ENCODE measurements at places on chromosomes 3 and 15.

GRCh38 chr3:54874816-54875556, 52.9 kb downstream of the LRTM1 start:
- no peak for DNase-seq

DNA sequence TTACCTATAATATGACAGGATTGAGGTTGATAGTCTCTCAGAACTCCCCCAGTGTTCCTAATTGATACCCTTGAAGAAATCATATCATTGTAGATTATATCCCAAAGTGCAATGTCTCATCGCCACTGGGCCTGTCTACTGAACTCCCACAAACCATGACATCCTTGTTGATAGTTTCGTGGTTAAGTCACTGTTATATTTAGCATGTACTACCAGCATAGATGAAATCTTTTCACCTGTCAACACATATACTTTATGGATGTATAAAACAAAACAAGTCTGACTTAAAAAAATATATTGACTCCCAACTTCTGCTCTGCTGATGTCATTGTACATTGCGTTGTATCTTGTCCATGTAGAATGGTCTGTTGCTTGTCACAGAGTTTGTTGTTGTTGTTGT, 128.1 kb downstream of the IQCH start:
- DNase-seq, result no peak

DNA sequence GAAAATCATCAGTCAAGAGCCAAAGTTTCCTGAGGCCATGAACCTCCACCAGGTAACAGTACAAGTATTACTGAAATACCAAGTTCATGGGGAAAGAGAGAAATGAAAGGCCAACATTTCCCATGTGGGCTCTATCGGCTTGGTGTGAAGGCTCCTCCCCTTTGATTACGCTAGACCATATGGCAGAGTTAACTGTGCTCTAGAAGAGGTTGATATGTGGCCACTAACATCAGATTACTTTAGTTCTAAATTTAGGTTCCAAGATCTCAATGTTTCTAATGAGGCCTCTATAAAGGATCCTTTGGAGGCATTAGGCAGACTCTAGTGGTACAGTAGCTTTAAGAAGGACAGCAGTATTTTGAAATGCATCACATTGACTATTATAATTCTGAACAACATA, 127.1 kb downstream of the SEMA6D start:
- no peak for DNase-seq

DNA sequence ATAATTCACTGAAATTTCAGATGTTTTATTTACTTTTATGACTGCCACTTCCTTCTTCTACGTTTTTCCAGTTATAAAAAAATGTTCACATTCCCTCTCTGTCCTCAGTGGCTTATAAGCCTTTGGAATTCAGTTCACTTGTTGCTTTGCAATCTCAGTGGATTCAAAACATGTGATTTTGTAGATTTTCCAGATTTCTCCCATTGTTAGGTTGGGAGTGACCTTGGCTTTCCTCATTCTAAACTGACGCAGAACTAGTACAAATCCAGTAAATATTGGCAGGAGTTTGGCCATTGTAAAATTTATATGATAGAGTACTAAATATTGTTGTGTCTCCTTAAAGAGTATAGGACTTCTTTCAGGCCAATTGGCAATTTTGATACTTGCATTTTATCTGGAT, 812.3 kb upstream of the ROBO1 start:
- no peak for DNase-seq

GRCh38 chr15:85793641-85794597, 806 bp downstream of the KLHL25 start:
- peak; percentile 35 for DNase-seq

DNA sequence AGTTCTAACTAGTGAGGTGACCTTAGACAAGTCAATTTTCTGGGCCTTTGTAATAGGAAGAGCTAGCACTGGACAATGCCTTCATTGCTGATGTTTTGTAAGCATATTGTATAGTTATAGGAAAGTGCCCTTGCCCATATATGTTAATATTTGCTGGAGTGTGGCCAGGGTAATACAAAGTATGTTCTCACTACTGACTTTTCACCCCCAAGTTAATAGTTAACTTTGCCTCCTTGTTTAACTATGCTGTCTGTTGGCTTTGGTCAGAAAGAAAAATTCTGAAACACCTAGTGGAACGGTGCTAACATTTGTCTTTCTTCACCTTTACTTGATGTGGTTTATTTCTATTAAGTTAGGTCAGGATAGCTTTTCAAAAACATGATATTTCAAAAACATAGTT, 287.4 kb upstream of the CTNNB1 start:
- DNase-seq, result no peak

DNA sequence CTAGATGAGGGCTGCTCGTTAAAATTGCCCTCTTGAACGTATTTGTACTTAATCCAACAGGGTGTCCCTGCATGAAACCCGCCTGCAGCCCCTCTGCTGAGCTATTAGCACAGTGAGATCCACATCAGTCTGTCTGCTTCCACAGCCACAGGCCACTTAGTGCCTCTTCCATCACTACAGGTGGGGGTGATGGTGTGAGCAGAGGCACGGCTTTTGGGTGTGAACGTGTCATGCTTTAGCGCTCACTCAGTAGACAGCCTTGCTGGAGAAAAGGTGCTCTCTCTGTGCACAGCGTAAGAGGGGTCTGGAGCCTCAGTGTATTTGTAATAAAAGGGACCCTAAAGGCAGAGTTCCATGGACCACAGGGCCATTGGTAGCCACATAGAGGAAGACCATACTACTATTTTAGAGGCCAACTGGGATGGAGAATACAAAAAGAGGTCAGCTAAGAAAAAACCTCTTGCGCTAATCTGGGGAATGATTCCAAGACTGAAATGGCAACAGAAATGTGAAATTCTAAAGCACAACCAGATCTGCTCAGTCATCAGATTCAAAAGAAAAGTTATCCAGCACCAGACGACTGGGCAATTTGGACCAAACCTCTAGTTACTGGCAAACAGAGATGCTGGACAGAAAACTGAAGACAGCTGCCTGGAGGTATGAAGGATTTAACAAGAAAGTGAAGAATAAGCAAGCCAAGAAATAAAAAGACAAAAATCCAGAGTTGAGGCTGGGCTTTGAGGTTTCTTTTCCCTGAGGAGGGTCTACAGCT, 120.2 kb downstream of the ATP10A start:
- no peak for DNase-seq

DNA sequence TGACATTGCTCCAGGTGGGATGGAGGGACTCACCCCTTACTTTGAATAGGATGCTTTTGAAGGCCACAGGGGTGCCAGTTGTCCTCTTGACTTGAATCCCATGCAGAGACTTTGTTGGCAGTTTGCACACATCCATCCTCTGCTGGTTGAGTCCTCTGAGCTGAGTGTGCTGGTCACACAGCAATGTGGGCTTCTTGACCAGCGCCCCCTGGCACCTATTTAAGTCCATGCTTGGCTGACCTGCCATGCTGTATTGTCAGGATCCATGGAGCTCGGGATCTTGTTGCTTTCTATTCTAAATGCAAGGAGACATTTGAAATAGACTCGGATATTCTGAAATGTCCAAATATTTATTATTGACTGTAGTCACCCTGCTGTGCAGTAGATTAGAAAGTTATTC, 19.8 kb downstream of the RAB7A start:
- no peak for DNase-seq

DNA sequence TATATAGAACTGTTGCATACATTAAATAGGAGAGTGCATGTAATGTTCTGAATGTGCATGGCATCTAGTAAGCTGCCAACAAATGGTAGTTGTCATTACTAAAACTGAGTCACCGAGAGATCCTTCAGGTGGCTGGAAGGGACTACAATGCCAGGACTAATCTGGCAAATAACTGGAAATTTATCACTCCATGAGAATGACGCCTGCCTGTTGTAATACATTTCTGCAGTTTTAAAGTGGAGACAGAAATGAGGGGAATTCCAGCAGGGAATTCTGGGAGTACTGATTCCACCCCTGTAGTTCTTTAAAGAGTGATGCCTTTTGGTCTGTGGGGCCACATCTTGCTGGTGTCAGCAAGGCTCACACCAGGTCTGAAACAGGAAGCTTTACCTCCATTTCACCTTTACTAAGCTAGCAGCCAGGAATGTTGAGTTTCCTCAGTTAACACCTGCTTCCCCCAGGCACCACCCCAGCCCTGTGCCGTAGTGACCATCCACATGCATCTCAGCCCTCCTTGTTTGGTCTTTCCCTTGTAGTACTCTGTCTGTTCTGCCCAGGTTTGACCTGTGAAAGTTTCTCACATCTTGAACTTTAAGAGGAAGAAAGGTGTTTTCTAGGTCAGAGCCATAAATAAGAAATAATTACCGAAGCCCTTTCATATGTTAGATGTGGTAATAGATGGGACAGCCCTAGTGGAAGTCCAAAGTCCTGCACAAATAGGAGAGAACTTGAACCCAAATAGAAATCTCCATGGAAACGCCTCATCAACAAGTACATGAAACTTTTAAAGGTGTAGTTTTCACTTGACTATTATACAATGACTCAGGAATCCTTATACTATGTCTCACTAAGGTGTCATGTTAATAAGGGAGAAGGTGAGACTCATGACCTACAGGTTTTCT, 56.7 kb upstream of the LMOD3 start:
- DNase-seq, result no peak

- no peak for DNase-seq
These were observed 342.6 kb downstream of the MFSD1 start for GRCh38 chr3:159144472-159144871.

DNA sequence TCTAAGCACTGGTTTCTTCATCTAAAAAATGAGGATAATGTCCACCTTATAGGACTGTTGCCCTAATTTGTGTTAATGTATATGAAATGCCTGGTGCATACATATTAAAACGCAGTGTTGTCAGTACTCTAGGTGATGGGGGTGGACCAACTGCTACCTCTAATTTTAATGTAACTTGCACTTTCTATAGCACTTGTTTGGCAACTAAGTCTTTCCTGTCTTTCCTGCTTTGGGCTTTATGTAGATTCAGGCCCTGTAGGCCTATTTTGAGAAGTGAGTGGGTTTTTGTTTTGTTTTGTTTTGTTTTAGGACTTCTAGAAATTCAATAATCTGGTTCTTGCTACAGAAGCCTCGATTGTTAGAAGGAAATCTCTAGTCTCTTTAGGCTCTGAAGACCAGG, 21.2 kb downstream of the SLC7A14 start:
- no peak for DNase-seq

- no peak for DNase-seq
These were observed 20.3 kb downstream of the PDZRN3 start for GRCh38 chr3:73604451-73604850.

DNA sequence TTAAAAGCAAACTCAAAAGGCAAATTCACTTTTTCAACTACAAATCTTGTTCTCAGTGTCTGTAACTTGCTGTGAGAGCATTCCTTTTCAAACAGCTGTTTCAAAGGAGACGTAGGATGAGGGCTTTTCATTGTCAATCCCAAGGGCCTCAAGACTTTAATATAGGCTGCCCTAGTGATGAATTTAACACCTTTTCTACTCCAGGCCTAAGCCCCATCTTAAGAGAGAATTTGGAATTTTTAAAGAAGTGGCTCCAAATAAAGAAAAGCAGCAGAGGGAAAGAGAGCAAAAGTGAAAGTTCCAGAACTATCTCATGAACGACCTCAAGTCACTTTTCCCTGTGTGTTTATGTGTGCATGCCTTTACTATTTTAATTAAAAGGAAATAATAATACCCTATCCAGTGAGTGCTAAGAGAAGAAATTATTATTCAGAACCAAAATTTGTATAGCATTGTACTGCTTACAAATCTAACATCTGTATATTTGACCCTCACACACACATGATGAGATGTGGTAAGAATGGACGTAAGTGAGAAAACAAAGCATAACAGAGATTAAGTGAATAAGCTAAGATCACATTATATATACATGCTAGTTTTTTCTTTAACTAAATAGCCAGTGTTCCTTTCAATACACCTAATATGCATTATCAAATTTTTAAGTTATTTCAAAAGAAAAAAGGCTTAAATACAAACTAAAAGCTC, 196.4 kb downstream of the VGLL3 start:
- no peak for DNase-seq

GRCh38 chr15:39177561-39177960, 403.3 kb upstream of the THBS1 start:
- DNase-seq, result no peak

DNA sequence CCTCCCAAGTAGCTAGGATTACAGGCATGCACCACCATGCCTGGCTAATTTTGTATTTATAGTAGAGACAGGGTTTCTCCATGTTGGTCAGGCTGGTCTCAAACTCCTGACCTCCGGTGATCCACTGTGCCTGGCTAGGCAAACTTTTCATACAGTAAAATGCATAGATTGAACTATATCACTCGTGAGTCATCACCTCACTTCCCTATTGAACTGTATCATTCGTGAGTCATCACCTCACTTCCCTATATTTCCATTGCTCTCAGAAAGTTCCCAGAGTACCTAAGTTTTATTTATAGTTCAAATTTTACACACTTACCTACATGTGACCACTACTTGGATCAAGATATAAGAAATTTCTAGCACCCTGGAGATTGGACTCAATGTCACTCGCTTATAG, 73.6 kb upstream of the ACAD9 start:
- no peak for DNase-seq
